Trophoblast cell (in vitro differentiated cells and primary cell): ENCODE measurements at places on chromosomes 12 and 14.

DNA sequence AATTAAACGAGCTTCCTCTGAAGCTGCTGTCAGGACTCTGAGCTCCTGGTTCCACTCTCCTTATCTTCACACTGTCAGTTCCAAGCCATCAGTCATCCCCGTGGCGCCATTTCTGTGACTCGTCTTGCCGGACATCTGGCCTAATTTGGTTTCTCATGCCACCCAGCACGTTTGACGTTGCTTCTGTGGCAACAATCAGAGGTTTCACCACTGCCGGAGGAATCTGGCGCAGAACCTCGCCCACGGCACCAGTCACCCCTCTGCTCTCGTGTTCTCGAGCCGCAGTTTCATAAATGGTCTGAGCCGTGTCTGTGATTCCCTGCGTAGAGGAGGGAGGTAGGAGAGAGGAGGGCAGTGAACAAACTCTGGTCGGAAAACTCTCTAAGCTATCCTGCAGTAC, 29.7 kb downstream of the BDKRB1 start:
- peaks cover 17% of the 10 kb centered on the region for H3K36me3 ChIP-seq
- DNase-seq: peak; percentile 82
- no peak overlapping the region for H3K4me3 ChIP-seq

DNA sequence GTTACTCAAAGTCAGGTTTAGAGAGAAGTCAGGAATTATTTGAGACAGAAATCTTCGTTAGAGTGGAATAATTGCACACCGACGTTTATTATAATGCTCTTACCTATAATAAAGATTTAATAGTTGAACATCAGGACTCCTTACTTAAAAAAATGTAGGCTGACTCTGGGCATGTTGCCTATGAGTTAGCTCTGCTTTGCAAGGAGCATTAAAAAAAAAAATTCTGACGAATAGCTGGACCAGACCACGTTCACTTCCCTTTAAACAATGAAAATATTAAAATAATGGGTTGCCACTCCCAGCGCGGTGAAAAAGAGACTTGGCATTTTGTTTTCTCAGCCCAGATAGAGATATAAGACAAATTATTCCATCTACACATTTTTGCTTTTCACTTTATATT, 574 bp upstream of the FANCM start:
- no peaks in the 10 kb centered on the region for H3K27me3 ChIP-seq
- no peak overlapping the region for H3K27ac ChIP-seq
- H3K4me3 ChIP-seq: no peak overlapping the region
- peaks cover 2% of the 10 kb centered on the region for H3K4me1 ChIP-seq
- DNase-seq: peak; percentile 40

GRCh38 chr12:42749239-42749638, 159.7 kb upstream of the PRICKLE1 start:
- no peak overlapping the region for H3K4me3 ChIP-seq
- H3K27ac ChIP-seq: peak overlapping the region; percentile 27
- DNase-seq: peak; percentile 55
- peaks cover 1% of the 10 kb centered on the region for H3K36me3 ChIP-seq
- H3K4me1 ChIP-seq: peaks cover 10% of the 10 kb centered on the region

DNA sequence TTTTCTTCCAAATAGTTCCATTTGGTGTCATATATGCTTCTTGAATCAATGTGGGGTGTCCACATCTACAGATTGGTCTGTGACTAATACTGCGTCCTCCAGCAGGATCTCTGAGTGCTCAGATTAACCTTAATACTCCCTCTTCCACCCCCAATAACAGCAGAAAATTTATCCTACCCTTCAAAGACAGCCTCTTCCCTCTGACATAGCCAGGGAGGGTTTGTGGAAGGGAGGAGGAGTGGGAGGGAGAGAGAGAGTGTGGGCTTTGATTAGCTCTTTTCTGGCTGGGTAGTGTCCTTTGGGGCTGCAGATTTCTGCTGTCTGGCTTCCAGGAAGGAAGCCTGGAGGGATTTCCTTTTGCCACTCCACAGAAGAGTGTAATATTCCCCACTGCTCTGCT, 220.7 kb downstream of the TTC6 start:
- H3K4me3 ChIP-seq: no peak overlapping the region
- H3K36me3 ChIP-seq: no peaks in the 10 kb centered on the region
- no peak overlapping the region for H3K27ac ChIP-seq
- H3K4me1 ChIP-seq: no peaks in the 10 kb centered on the region

DNA sequence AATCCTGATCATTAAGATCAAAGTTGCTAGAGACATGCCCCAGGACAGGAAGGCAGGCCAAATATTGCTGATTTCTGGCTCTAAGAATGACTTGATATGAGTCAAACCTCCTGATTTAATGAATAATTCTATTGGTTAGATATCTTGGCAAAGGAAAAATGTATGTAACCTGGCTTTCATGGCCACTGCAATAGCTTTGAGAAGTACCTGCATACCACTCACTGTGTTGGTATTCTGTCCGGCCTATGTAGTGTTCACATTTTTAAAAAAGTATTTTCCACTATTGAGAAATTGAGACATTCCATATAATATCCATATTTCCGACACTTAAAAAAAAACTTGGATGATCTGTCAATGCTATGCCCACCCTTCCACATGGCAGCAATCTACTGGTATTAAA, 283.1 kb upstream of the SOX5 start:
- peak; percentile 56 for DNase-seq
- peaks cover 3% of the 10 kb centered on the region for H3K4me1 ChIP-seq

- no peak overlapping the region for H3K27ac ChIP-seq
- no peak overlapping the region for H3K4me3 ChIP-seq
- no peaks in the 10 kb centered on the region for H3K36me3 ChIP-seq
- no peaks in the 10 kb centered on the region for H3K4me1 ChIP-seq
These were observed 91.5 kb upstream of the PTGDR start for GRCh38 chr14:52175982-52176502.
